ENCODE measurements at places on chromosomes 7 and 10. TPM values are rescaled to one million over a fixed set of nuclear protein-coding genes. Genes with fewer than 3 reads are reported as not detected.

CUZD1 gene
- not detected for total RNA-seq

- no peak overlapping the region for H3K27ac ChIP-seq
- no peak for DNase-seq
- no peaks in the 10 kb centered on the region for H3K36me3 ChIP-seq
- no peaks in the 10 kb centered on the region for H3K4me1 ChIP-seq
- no peak overlapping the region for H3K4me3 ChIP-seq
These were observed 239.6 kb downstream of the PHF14 start for GRCh38 chr7:11213266-11213665.

DNA sequence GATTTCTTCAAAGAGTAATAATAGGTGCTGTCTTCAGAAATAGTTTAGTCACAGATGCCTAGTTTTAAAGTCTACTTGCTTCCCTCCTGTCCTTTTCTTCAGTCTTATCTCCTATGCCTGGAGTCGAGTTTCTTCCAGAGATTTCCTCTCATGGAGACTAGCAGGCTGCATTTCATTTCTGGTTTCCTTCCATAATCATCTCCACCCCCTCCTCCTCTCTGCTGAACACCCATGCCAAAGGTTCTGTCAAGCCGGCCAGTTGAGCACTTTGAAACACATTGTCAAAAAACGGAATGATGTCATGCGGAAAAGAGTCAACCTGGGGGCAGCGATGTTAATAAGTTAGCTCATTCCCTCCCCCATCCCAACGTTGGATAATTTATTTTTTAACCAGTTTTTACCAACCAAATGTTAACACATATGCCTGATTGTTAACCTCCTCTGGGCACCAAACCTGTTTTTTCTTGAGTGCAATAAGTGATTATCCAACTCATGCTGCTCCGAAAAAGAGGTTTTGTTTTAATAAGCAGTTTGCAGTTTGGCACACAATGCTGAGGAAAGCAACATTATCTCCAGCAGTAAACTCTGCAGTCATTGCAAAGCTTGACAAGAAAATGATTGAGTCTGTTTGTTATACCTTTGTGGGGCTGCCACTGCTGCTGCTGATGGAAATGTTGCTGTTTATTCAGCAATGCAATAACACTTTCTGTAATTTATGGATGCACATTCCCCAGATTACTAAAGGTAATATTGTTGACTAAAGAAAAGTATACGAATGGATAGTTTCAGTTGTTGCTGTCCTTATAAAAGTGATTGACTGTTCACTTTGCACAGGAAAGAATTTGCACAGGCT is 161.6 kb downstream of the LRMDA start:
- no peak overlapping the region for H3K27ac ChIP-seq
- no peaks in the 10 kb centered on the region for H3K27me3 ChIP-seq
- H3K4me1 ChIP-seq, result peaks cover 10% of the 10 kb centered on the region
- peak overlapping the region; percentile 43 for H3K4me3 ChIP-seq

- H3K27ac ChIP-seq, result no peak overlapping the region
- no peak overlapping the region for H3K4me3 ChIP-seq
- no peaks in the 10 kb centered on the region for H3K36me3 ChIP-seq
- H3K4me1 ChIP-seq, result no peaks in the 10 kb centered on the region
- DNase-seq, result no peak
These were observed 44.7 kb downstream of the EBF3 start for GRCh38 chr10:129919358-129919757.

- H3K27me3 ChIP-seq, result no peaks in the 10 kb centered on the region
- H3K36me3 ChIP-seq, result peaks cover 23% of the 10 kb centered on the region
- H3K4me3 ChIP-seq, result no peak overlapping the region
These were observed 17.1 kb downstream of the PDLIM1 start for GRCh38 chr10:95273393-95274312.

SPOCK2 gene
- 19.8 TPM for total RNA-seq

GRCh38 chr10:5897504-5897903 is 7.5 kb downstream of the FBH1 start:
- H3K27ac ChIP-seq, result peak overlapping the region; percentile 41
- no peaks in the 10 kb centered on the region for H3K27me3 ChIP-seq
- DNase-seq, result no peak
- peaks cover 5% of the 10 kb centered on the region for H3K36me3 ChIP-seq
- H3K4me1 ChIP-seq, result peaks cover 61% of the 10 kb centered on the region
- no peak overlapping the region for H3K4me3 ChIP-seq

GRCh38 chr7:31069860-31070555 is 17.9 kb downstream of the ADCYAP1R1 start:
- no peak for DNase-seq
- no peaks in the 10 kb centered on the region for H3K36me3 ChIP-seq
- no peak overlapping the region for H3K4me3 ChIP-seq
- peaks cover 3% of the 10 kb centered on the region for H3K4me1 ChIP-seq

EPHA1 gene
- total RNA-seq, result 0.71 TPM

DNA sequence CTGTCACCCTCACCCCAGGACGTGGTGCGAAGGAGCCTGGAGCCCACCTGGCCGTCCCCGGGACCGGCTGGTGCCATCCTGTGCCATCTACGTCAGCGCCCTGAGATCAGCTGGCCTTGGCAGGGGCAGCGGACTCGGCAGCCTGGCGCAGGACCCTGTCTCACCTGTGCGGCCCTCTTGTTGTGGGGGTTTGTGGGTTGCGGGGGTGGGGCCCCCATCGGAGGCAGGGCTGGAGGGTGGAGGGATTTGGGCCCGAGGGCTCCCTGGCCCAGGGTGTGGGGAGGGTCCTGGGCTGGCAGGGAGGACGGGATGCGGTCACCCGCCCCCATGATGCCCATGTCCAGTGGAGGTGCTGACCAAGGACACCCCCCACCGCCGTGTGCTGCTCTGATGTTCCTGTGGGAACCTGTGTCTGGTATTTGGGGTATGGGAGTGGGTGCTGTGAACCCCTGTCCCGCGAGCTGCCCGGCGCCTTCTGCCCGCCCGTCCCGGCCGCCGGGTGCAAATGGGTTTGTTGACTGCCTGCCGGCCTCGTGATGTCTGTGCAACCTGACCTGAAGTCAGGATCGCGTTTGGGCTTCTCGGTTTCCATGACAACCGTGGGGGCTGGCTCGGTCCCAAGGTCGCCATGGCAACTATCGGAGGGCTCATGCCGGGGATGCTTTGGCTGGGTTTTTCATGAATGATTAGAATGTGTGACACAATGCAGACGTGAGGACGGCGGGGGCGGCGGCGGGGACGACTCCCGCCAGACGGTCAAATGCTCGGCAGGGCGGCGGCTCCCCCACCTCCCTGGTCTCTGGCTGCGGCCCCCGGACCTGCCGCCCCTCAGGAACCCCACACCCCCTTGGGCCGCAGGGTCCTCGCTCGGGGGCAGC is 7.3 kb downstream of the MAFK start:
- H3K36me3 ChIP-seq, result peaks cover 44% of the 10 kb centered on the region
- peaks cover 64% of the 10 kb centered on the region for H3K4me1 ChIP-seq
- H3K27me3 ChIP-seq, result no peaks in the 10 kb centered on the region
- peak overlapping the region; percentile 42 for H3K4me3 ChIP-seq

STOX1 gene
- total RNA-seq, result 0.47 TPM

DNA sequence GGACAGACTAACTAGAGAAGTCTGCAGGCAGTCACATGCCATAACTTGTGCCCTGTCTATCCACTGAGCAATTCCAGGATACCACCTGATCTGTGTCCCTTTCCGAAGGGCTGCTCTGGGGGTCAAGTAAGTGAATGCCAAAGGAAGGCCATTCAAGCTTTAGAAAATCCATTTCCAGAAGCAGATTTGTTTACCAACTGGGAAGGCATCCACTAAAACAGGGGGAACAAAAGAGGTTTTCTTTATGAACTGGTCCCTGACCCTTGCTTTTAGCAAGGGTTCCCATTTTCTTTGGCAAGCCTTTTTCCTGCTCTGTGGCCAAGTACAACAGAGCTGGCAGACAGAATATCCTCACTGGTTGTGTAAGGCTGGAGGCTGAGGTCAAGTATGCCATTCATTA is 36.5 kb downstream of the ITPRID1 start:
- H3K36me3 ChIP-seq, result no peaks in the 10 kb centered on the region
- H3K4me3 ChIP-seq, result no peak overlapping the region
- H3K27ac ChIP-seq, result no peak overlapping the region
- no peak for DNase-seq

GRCh38 chr10:71397296-71398212 is 834 bp downstream of the CDH23 start:
- peak overlapping the region; percentile 62 for H3K4me3 ChIP-seq
- no peaks in the 10 kb centered on the region for H3K27me3 ChIP-seq
- peaks cover 21% of the 10 kb centered on the region for H3K4me1 ChIP-seq

GRCh38 chr7:112511451-112512202 is 30.8 kb downstream of the LSMEM1 start:
- H3K27ac ChIP-seq, result no peak overlapping the region
- no peaks in the 10 kb centered on the region for H3K36me3 ChIP-seq
- H3K4me3 ChIP-seq, result no peak overlapping the region
- H3K27me3 ChIP-seq, result no peaks in the 10 kb centered on the region
- DNase-seq, result no peak

DNA sequence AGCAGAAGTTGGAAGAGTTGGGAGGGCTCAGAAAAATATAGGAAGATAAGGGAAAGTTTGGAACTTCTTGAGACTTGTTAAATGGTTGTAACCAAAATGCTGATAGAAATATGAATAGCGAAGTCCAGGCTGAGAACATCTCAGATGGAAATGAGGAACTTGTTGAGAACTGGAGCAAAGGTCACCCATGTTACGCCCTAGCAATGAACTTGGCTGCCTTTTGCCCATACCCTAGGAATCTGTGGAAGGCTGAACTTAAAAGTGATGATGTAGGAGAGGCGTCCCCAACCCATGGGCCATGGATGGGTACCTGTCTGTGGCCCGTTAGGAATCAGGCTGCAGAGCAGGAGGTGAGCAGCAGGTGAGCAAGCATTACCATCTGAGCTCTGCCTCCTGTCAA is 347.8 kb downstream of the ARL4A start:
- no peak overlapping the region for H3K4me3 ChIP-seq
- no peak overlapping the region for H3K27ac ChIP-seq
- no peak for DNase-seq
- H3K36me3 ChIP-seq, result no peaks in the 10 kb centered on the region
- H3K4me1 ChIP-seq, result no peaks in the 10 kb centered on the region
- no peaks in the 10 kb centered on the region for H3K27me3 ChIP-seq

DNA sequence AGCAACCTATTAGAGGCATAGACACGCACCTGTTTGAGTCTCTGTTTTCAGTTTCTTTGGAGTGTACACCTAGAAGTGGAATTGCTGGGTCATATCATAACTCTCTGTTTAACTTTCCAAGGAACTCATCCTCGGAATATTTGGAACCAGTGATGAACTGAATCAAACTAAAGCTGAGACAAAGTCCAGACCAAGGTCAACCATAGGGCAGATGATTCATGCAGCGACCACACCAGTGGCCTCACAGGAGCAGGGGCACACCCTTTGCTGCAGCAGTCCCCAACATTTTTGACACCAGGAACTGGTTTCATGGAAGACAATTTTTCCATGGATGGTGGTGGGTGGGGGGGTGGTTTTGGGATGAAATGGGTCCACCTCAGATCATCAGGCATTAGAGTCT is 4.9 kb upstream of the OPTN start:
- H3K27ac ChIP-seq, result no peak overlapping the region
- no peaks in the 10 kb centered on the region for H3K36me3 ChIP-seq
- H3K27me3 ChIP-seq, result no peaks in the 10 kb centered on the region
- H3K4me3 ChIP-seq, result no peak overlapping the region
- no peaks in the 10 kb centered on the region for H3K4me1 ChIP-seq
- DNase-seq, result no peak

ACTL6B gene
- not detected for total RNA-seq

DNA sequence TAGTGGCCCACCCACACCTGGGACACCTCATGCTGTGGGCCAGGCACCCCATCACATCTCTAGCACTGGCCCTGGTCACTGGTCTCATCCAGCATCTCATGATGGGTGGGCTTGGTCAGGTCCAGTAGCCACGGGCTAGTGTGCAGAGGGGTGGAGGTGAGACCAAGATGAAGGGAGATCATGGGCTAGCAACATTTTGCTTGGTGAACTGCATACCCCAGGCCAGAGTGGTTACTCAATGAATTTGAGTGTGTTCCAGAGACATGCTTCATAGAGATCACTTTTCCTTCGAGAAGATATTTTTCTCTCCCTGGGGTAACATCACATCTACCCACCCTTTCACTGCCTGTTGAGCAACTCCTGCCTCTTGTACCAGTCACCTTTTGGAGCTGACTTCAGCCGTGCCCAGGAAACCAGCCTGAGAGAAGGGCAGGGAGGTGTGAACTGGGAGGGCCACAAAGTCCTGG is 44.2 kb downstream of the MINDY4 start:
- no peaks in the 10 kb centered on the region for H3K4me1 ChIP-seq
- H3K27ac ChIP-seq, result peak overlapping the region; percentile 71
- no peaks in the 10 kb centered on the region for H3K36me3 ChIP-seq
- no peak for DNase-seq

- H3K4me3 ChIP-seq, result no peak overlapping the region
- H3K27me3 ChIP-seq, result no peaks in the 10 kb centered on the region
- no peak overlapping the region for H3K27ac ChIP-seq
- H3K4me1 ChIP-seq, result peaks cover 7% of the 10 kb centered on the region
These were observed 809.5 kb upstream of the CELF2 start for GRCh38 chr10:10208196-10208595.

DNA sequence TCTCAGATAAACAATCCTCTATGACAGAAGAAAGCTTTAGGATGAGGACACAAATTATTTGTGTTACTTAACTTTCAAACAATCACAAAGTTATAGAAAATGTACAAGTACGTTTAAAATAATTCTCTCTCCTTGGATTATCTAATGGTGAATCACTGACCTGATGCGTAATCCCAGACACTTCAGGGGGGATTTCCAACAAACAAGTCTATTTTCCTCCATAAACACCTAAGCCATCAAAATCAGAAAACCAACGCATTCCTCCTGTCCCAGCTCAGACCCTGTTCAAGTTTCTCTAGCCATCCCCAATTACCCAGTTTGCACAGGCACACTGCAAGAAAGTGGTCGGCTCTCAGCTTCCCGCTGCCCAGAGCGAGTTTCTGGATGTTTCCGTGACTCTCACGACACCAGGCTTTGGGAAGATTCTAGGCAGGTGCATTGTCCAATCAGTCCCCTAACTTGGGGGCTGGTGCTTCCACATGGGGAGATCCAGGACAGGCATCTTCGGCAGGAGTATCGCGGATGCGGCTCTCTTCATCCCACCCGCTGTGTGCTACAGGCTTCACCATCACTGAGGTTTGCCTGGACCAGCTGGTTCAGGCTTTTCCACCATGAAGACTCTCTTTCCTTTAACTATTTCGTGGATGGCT is 200.0 kb downstream of the ZMYND11 start:
- no peaks in the 10 kb centered on the region for H3K27me3 ChIP-seq
- DNase-seq, result no peak
- peaks cover 6% of the 10 kb centered on the region for H3K36me3 ChIP-seq
- no peak overlapping the region for H3K4me3 ChIP-seq
- H3K4me1 ChIP-seq, result no peaks in the 10 kb centered on the region

GRCh38 chr10:108901781-108902618 is 1021.3 kb downstream of the XPNPEP1 start:
- no peaks in the 10 kb centered on the region for H3K4me1 ChIP-seq
- no peak overlapping the region for H3K27ac ChIP-seq
- H3K36me3 ChIP-seq, result no peaks in the 10 kb centered on the region
- no peak overlapping the region for H3K4me3 ChIP-seq
- H3K27me3 ChIP-seq, result no peaks in the 10 kb centered on the region
- no peak for DNase-seq

ARHGEF5 gene
- 5.0 TPM for total RNA-seq

GRCh38 chr7:127927348-127927696 is 103.9 kb downstream of the LRRC4 start:
- no peak for DNase-seq
- H3K27ac ChIP-seq, result no peak overlapping the region
- no peaks in the 10 kb centered on the region for H3K27me3 ChIP-seq
